ENCODE measurements at places on chromosomes 3 and 15.

DNA sequence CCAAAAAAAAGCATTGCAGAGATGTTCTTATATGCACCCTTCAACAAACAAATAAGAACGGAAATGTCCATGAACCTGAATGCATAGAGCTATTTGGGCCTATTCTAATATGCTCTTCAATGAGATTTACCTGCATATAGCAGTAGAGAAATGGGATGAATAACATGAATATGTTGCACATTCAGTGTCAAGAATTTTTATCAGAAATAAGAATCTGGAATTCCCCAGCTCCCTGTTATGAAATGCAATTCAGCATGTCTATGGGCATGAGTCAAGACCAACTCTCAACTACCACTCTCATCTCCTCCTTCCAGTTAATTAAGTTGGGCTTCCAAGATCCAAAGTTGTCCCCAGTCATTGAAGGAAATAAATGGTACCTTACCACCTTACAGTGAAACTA lies 133.7 kb upstream of the ALCAM start:
- no peak for DNase-seq

- DNase-seq = no peak
Observed at GRCh38 chr3:40780925-40781406, 256.2 kb downstream of the ZNF621 start.

GRCh38 chr3:34155666-34156065 lies 357.2 kb downstream of the PDCD6IP start:
- no peak for DNase-seq

- peak; percentile 65 for DNase-seq
Observed at GRCh38 chr3:128343287-128344051, 123.2 kb downstream of the DNAJB8 start.

DNA sequence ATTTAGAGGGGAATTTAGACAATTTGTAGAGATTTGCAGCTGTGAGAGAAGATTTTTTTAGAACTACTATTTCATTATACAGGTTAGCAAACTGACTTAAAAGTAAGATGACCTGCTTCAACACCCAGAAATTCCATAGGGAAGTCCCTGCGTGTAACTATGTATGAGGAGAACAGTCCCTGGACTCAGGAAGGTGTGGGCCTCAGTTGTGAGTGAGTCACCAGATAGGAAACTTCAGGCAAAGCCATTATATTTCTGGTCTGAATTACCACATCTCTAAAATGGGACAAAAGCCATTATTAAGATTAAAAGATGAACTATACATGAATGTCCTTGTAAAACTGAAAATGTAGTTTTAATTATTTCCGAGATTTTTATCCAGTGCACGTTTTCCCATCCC lies 488.3 kb upstream of the GOLIM4 start:
- DNase-seq = no peak

Measured in small intestine (tissue), 16 donors.